PC-9 (cell line): ENCODE measurements at places on chromosomes 4 and X.
A peak's percentile ranks its signal among the peaks of the same experiment; 100 is the strongest.

GRCh38 chrX:24494647-24495075, 29.6 kb downstream of the PDK3 start:
- H3K27ac ChIP-seq: no peak overlapping the region
- no peak overlapping the region for H3K4me3 ChIP-seq
- no peaks in the 10 kb centered on the region for H3K36me3 ChIP-seq
- H3K4me1 ChIP-seq: peaks cover 24% of the 10 kb centered on the region

GRCh38 chr4:54157606-54158005, 57.6 kb downstream of the GSX2 start:
- no peak for DNase-seq
- H3K36me3 ChIP-seq: no peaks in the 10 kb centered on the region
- H3K27me3 ChIP-seq: no peaks in the 10 kb centered on the region
- H3K4me1 ChIP-seq: no peaks in the 10 kb centered on the region
- H3K4me3 ChIP-seq: no peak overlapping the region
- H3K27ac ChIP-seq: no peak overlapping the region

- no peak for DNase-seq
- H3K4me1 ChIP-seq: no peaks in the 10 kb centered on the region
- no peaks in the 10 kb centered on the region for H3K27me3 ChIP-seq
- no peak overlapping the region for H3K27ac ChIP-seq
- no peak overlapping the region for H3K4me3 ChIP-seq
These were observed 38.1 kb downstream of the EIF4E start for GRCh38 chr4:98890702-98891455.

DNA sequence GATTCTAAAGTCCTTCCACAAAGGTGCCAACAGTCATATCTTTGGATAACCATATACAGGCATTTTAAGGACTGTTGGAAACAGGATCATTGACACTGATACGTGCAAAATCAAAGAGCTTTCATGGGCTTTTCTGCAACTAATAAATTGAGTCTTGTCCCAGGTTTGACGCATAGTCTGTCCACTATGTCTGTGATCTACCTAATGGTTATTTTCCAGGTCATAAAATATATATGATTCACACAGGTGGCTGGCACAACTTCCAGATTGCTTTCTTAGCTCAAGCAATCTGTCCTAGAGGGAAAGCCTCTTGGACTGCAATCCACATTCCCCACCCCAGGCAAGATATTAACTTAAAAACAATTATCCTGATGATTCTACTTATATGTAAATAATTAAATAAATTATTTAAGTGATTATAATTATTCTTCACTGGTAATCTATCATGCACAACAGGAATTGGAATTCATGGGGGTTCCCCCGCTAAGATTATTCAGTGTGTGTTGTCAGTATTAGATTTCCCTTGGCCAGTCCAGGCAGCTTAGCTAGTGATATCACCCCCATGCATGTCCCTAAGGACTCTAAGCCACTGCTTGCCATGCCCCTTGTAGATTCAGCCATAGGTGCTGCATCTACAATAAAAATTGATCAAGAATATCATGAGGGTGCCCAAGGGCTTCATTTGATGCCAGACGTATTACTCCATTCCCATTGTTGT, 97.8 kb downstream of the TLL1 start:
- no peaks in the 10 kb centered on the region for H3K36me3 ChIP-seq
- no peak overlapping the region for H3K4me3 ChIP-seq
- no peak for DNase-seq

DNA sequence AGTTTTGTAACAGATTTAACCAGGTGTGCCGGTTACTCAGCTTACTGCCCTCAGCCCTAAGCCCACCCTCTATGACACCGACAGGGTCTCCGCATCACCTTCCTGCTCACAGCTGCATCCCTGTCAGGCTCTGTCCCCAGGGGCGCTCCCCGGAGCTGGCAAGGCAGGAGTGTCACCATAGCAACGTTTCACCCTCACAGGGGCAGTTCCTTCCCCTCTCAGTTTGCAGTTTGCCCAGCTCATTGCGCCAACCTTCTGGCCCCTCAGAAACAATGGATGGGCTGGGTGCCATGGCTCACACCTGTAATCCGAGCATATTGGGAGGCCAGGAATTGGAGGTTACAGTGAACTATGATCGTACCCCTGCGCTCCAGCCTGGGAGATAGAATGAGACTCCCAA, 42.6 kb downstream of the RGS12 start:
- no peak overlapping the region for H3K27ac ChIP-seq
- no peaks in the 10 kb centered on the region for H3K36me3 ChIP-seq
- no peaks in the 10 kb centered on the region for H3K4me1 ChIP-seq
- H3K27me3 ChIP-seq: no peaks in the 10 kb centered on the region
- DNase-seq: no peak

- no peak for DNase-seq
- no peaks in the 10 kb centered on the region for H3K27me3 ChIP-seq
- H3K4me3 ChIP-seq: no peak overlapping the region
- H3K4me1 ChIP-seq: no peaks in the 10 kb centered on the region
- no peaks in the 10 kb centered on the region for H3K36me3 ChIP-seq
These were observed 44.6 kb upstream of the TRPC5OS start for GRCh38 chrX:111831343-111831742.

DNA sequence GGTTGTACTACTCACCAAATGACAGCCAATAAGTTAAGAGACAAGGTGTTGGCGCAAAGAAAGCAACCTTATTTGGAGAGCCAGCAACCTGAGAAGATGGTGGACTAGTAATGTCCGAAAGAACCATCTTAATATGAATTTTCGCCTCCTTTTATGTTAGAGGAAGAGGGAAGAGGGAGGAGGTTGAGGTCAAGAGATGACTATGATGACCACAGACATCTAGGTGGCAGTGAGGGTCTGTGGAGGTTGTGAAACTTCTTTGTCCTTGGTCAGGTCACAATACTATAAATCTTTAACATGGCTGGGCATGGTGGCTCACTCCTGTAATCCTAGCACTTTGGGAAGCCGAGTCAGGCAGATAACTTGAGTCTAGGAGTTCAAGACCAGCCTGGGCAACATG, 15.4 kb downstream of the CDKL5 start:
- no peak for DNase-seq
- H3K36me3 ChIP-seq: no peaks in the 10 kb centered on the region
- no peak overlapping the region for H3K4me3 ChIP-seq
- H3K27ac ChIP-seq: no peak overlapping the region

DNA sequence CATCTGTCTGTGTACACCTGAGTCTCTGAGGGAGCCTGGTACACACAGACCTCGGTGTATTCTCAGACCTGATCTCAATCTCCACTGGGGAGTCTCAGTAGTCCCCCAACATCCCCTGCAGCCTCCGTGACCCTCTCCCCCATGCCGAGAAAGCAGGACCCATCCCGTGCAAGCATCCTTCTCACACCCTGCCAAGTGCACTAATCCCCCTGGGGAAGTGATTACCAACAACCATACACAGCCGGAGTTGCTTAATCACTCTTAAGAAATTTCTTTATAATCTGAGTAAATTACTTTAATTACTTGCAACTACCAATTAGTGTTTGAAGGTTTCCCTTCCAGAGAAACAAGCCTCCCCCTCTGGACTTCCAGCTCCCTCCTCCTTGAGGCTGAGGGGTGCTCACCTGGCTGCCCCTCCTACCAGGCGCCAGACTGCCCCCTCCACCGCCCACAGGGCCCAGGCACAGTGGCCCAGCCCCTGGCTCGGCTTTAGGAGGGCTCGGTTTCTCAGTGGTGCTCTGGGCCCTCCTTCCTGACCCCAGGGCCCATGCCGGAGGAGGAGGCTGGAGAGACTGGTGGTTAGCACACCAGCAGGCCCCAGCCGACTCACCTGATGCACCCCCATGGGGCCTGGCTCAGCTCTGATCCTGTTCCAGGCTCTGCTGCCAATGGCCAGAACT, 43.8 kb downstream of the PJA1 start:
- no peaks in the 10 kb centered on the region for H3K36me3 ChIP-seq
- H3K27me3 ChIP-seq: no peaks in the 10 kb centered on the region
- DNase-seq: no peak
- 0 out of 2 replicates have a peak, but pooled peaks cover 2% of the 10 kb centered on the region for H3K4me1 ChIP-seq
- H3K27ac ChIP-seq: no peak overlapping the region

GRCh38 chrX:151596282-151596681, 32.8 kb downstream of the PASD1 start:
- H3K27ac ChIP-seq: no peak overlapping the region
- H3K4me3 ChIP-seq: no peak overlapping the region
- no peaks in the 10 kb centered on the region for H3K4me1 ChIP-seq
- no peak for DNase-seq
- H3K36me3 ChIP-seq: no peaks in the 10 kb centered on the region

DNA sequence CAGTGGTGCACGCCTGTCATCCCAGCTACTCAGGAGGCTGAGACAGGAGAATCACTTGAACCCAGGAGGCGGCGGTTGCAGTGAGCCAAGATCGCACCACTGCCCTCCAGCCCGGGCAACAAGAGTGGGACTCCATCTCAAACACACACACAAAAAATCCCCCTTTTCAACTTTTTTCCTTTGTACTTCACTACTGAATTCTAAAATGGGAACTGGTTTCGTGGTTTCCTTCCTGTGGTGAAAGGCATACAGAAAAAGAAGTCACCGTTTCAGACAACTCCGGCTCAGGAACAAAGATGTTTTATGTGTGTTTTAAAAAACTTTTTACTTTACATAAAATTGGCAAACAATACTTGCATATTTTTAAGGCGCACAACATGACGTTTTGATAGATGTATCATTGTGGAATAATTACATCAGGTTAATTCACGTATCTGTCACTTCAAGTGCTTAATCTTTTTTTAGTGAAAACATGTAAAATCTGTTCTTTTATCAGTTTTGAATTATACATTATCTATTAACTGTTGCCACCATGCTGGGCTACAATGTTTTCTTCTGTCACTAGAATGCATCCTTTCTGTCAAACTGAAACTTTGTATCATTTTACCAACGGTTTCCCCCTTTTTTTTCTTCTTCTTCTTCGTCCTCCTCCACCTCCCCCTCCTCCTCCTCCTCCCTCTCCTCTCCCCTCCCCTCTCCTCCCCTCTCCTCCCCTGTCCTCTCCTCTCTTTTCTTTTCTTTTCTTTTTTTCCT, 186.0 kb downstream of the CRLF2 start:
- no peak overlapping the region for H3K27ac ChIP-seq
- H3K4me3 ChIP-seq: no peak overlapping the region
- H3K4me1 ChIP-seq: no peaks in the 10 kb centered on the region
- H3K27me3 ChIP-seq: peaks cover 25% of the 10 kb centered on the region
- H3K36me3 ChIP-seq: no peaks in the 10 kb centered on the region
- DNase-seq: no peak

- no peaks in the 10 kb centered on the region for H3K27me3 ChIP-seq
- no peak for DNase-seq
- H3K27ac ChIP-seq: no peak overlapping the region
- no peak overlapping the region for H3K4me3 ChIP-seq
- no peaks in the 10 kb centered on the region for H3K4me1 ChIP-seq
These were observed 23.0 kb upstream of the UGT2B15 start for GRCh38 chr4:68693325-68694075.

GRCh38 chr4:118296729-118297128, 56.1 kb downstream of the PRSS12 start:
- no peak overlapping the region for H3K27ac ChIP-seq
- H3K4me3 ChIP-seq: no peak overlapping the region

GRCh38 chr4:145524552-145524951, 42.9 kb downstream of the SMAD1 start:
- H3K27ac ChIP-seq: no peak overlapping the region
- no peaks in the 10 kb centered on the region for H3K27me3 ChIP-seq
- H3K4me3 ChIP-seq: no peak overlapping the region
- H3K36me3 ChIP-seq: no peaks in the 10 kb centered on the region
- DNase-seq: no peak

DNA sequence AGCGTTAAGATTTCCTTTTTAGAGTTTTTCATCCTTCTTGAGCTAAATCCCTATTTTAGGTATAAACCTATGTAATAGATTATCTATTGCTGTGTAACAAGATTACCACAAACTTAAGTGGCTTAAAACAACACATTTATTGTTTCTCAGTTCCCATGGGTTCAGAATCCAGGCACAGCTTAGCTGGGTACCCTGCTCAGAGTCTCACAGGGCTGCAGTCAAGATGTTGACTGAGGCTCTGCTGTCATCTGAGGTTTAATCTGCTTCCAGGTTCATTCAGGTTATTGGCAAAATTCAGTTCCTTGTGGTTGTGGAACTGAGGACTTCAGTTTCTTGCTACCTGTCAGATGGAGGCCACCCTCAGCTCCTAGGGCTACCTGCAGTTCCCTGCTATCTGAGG, 60.9 kb downstream of the GK start:
- H3K27ac ChIP-seq: no peak overlapping the region
- DNase-seq: no peak

GRCh38 chrX:13939741-13940597, 89.7 kb downstream of the GEMIN8 start:
- DNase-seq: no peak
- no peak overlapping the region for H3K27ac ChIP-seq
- no peaks in the 10 kb centered on the region for H3K27me3 ChIP-seq
- no peaks in the 10 kb centered on the region for H3K4me1 ChIP-seq

- no peaks in the 10 kb centered on the region for H3K4me1 ChIP-seq
- no peaks in the 10 kb centered on the region for H3K27me3 ChIP-seq
- peak; percentile 59 for DNase-seq
- H3K4me3 ChIP-seq: no peak overlapping the region
These were observed 298.3 kb downstream of the TEX13A start for GRCh38 chrX:104922206-104922621.

- H3K27me3 ChIP-seq: no peaks in the 10 kb centered on the region
- 0 out of 2 replicates have a peak overlapping the region, but pooled peaks have one; percentile 7 for H3K27ac ChIP-seq
- peaks cover 67% of the 10 kb centered on the region for H3K4me1 ChIP-seq
- H3K36me3 ChIP-seq: no peaks in the 10 kb centered on the region
- no peak for DNase-seq
- no peak overlapping the region for H3K4me3 ChIP-seq
These were observed 2.1 kb downstream of the MTM1 start for GRCh38 chrX:150570512-150570911.

DNA sequence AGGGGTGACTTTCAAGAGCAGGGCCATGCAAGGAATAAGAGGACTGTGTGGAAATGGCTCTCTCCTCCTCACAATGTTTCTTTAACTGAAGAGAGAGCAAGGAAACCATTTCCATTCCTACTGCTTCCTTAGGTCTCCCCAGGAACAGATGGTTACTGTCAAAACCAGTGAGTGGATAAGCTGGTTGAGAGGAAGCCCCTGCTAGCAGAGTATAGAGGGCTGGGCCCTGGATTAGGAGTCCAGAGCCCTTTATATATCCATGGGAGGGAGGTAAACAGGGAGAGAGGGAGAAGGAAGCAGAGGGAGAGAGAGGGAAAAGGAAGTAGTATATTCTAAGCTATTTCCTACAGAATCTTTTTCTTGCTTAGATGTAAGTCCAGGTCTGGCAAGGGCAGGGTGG, 43.8 kb upstream of the LAS1L start:
- no peaks in the 10 kb centered on the region for H3K36me3 ChIP-seq
- DNase-seq: no peak
- H3K27ac ChIP-seq: no peak overlapping the region
- no peak overlapping the region for H3K4me3 ChIP-seq
- no peaks in the 10 kb centered on the region for H3K27me3 ChIP-seq

GRCh38 chr4:89254847-89255246, 52.8 kb downstream of the GPRIN3 start:
- no peak for DNase-seq
- H3K4me1 ChIP-seq: no peaks in the 10 kb centered on the region
- H3K36me3 ChIP-seq: no peaks in the 10 kb centered on the region

- H3K4me1 ChIP-seq: no peaks in the 10 kb centered on the region
- no peak for DNase-seq
- H3K27ac ChIP-seq: no peak overlapping the region
- no peaks in the 10 kb centered on the region for H3K27me3 ChIP-seq
These were observed 112.8 kb upstream of the DMD start for GRCh38 chrX:33324099-33324498.
